ENCODE measurements at places on chromosomes 4 and X.

GRCh38 chrX:138690591-138690990 lies 20.9 kb downstream of the FGF13 start:
- DNase-seq = no peak

DNA sequence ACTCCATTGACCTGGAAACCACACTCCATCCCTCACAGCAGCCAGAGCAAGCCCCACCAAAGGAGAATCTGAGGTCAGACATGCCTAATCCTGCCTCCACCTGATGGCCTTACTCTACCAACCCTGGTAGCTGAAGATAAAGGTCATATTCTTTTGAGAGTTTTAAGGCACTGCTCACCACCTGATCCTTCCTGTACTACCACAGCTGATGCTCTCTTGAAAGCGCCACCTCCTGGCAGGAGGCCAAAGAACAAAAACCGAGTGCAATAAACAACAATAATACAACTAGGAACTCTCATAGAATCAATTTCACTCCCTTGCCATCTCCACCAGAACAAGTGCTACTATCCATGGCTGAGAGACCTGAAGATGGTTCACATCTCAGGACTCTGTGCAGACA lies 301.6 kb downstream of the NAF1 start:
- DNase-seq = peak; percentile 28

GRCh38 chr4:126532527-126532926 lies 1100.2 kb upstream of the INTU start:
- no peak for DNase-seq

GRCh38 chr4:109861916-109862511 lies 14.1 kb downstream of the LRIT3 start:
- DNase-seq = no peak

GRCh38 chr4:152385551-152385950 lies 150.3 kb downstream of the FBXW7 start:
- no peak for DNase-seq

- no peak for DNase-seq
These were observed 63.2 kb upstream of the TNIP3 start for GRCh38 chr4:121227341-121227792.
